IPS DF 6.9 (cell line): ENCODE measurements at places on chromosomes 12 and 14.

DNA sequence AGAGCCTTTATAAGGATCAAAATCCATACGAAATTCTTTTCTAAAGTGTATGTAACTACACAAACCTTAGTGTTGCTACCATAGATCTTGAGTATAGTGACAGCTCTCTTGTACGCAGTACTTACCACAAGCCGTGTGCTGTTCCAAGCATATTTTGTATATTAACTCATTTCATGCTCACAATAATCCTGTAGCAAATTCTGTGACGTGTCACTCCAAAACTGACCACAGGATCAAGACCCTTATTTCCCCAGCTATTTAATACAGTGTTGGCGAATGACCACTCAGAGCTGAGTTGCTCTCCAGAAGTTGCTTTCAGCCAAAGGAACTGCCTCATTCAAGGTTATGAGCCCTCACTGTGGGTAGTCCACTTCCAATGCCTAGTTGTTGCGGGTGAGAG is 169.8 kb downstream of the BTG1 start:
- H3K4me3 ChIP-seq, result no peak overlapping the region
- no peaks in the 10 kb centered on the region for H3K27me3 ChIP-seq
- H3K36me3 ChIP-seq, result no peaks in the 10 kb centered on the region
- no peak overlapping the region for H3K27ac ChIP-seq
- H3K4me1 ChIP-seq, result no peaks in the 10 kb centered on the region

DNA sequence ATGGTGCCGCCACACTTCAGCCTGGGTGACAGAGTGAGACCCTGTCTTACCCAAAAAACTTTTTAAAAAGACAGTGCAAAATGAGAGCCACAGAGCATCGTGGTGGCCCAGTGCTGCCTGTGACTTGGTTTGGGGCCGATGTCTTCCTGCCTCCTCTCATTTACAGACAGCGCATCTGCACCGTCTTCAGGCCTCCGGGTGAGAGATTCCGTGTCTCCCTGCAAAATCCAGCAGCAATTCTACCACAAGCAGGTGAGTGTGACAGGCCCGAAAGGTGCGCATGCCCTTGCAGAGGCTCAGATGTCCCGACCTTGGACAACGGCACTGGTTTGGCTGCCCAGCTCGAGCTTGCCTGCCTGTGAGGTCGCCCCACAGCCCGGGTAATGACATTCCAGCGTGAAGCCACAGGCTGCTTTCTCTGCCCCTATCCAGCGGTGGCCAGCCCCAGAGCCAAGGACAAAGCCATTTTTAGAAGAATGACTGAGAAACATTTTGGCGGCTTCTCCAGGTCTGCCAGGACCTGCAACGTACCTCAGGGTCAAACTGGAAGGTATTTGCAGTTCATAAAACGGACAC is 70.3 kb upstream of the RFLNA start:
- DNase-seq, result no peak
- no peaks in the 10 kb centered on the region for H3K27me3 ChIP-seq
- H3K27ac ChIP-seq, result no peak overlapping the region

- DNase-seq, result no peak
- H3K27ac ChIP-seq, result no peak overlapping the region
- H3K27me3 ChIP-seq, result peaks cover 84% of the 10 kb centered on the region
These were observed 536 bp upstream of the WNT1 start for GRCh38 chr12:48977290-48978281.

DNA sequence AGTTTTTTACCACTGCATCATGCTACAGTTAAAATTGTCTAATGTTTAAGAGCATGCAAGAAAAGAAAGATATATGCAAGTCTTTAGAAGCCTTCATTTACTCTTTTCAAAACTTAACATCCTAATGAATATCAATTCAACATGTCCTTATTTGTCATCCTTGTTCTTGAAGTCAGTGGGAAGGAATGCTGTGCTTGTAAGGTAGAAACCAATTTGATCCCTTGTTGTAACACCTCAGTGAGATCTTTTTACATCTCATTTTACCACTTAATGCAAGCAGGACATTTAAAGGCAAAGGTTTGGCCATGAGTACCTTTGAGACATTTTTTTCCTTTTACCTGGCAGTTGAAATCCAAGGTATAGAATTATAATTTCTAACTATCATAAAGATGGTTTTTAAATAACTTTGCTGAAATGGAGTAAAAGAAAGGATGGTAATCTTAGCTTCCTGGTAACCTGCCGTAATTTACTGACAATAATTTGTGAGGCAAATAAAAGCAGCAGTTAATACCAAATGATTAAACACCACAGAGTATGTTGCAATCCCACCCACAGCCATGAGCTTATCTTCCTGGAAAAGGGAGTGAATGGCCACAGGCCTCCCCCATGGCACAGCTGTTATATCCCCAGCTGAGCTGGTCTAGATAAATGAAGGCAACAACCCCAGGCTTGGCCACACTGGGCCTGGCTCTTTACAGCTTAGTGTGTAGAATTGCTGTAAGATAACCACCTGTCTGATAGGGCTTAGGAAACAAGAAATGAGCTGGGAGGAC is 33.2 kb upstream of the STRN3 start:
- no peaks in the 10 kb centered on the region for H3K36me3 ChIP-seq
- peaks cover 3% of the 10 kb centered on the region; the same call in 1 of the 2 replicates for H3K4me1 ChIP-seq
- no peaks in the 10 kb centered on the region for H3K27me3 ChIP-seq
- H3K27ac ChIP-seq, result no peak overlapping the region
- no peak overlapping the region for H3K4me3 ChIP-seq

- H3K27me3 ChIP-seq, result no peaks in the 10 kb centered on the region
- peaks cover 7% of the 10 kb centered on the region for H3K4me1 ChIP-seq
- H3K4me3 ChIP-seq, result no peak overlapping the region
- H3K27ac ChIP-seq, result no peak overlapping the region
- no peak for DNase-seq
- H3K36me3 ChIP-seq, result no peaks in the 10 kb centered on the region
These were observed 164.9 kb downstream of the ETV6 start for GRCh38 chr12:11814374-11814773.

GRCh38 chr14:90652626-90653025 is 163.6 kb downstream of the TTC7B start:
- no peaks in the 10 kb centered on the region for H3K4me1 ChIP-seq

DNA sequence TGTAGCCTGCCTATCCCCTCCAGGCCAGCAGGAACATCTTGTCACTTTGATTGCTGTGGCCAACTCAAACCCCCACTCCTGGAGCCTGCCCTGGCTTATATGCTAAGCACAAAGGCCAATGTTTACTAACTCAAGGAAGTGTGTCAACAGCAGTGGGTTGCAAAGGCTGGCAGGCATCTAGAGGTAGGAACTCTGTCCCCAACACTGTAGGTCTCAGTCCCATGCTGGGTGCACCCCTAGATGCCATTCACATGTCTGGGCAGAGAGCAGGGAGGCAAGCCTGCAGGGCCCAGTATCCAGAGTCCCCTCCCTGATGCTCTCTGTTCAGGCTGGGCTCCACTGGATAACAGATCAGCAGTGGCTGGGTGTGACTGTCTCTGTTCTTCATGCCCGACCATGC is 1.6 kb upstream of the HPD start:
- H3K4me3 ChIP-seq, result no peak overlapping the region
- no peak for DNase-seq
- no peaks in the 10 kb centered on the region for H3K27me3 ChIP-seq
- no peak overlapping the region for H3K27ac ChIP-seq
- no peaks in the 10 kb centered on the region for H3K4me1 ChIP-seq

DNA sequence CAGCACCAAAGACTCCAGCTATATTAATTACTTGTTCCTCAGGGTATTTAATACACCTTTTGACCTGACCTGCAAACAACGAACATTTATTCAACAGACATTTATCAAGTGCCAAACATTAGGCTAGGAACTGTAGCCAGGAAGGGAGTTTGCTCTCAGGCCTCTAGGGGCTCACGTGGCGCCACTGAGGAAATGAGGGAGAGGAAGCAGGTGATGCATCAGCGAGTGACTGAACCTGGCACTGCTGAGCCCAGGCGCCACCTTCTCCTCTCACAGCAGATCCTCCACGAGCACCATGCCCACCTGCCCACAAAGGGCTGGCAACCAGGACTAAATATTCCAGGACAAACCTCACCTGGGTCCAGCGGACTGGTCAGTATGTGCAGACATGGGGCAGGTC is 50.2 kb downstream of the SETD3 start:
- H3K27ac ChIP-seq, result no peak overlapping the region
- 0 out of 2 replicates have a peak, but pooled peaks cover 1% of the 10 kb centered on the region for H3K27me3 ChIP-seq
- no peak overlapping the region for H3K4me3 ChIP-seq
- H3K36me3 ChIP-seq, result no peaks in the 10 kb centered on the region
- H3K4me1 ChIP-seq, result no peaks in the 10 kb centered on the region
- DNase-seq, result no peak

DNA sequence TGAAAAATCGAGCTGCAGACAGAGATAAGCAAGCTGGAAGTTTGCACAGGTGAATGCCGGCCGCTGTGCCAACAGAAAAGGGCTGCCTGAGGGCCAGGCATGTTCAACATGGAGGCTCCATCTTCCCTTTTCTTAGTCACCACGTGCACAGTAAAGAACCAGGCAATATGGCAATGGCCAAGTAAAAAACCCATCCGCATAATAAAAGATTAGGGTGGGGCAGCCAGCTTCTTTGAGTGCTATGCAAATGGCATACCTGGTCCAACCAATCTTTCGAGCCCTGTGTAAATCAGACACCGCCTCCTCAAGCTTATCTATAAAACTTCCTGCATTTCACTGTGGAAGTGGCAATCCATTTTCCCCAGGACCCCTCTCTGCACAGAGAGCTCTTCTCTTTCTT is 16.7 kb downstream of the PNP start:
- no peak overlapping the region for H3K27ac ChIP-seq
- H3K4me3 ChIP-seq, result no peak overlapping the region
- DNase-seq, result no peak
- H3K4me1 ChIP-seq, result peaks cover 2% of the 10 kb centered on the region; the same call in 1 of the 2 replicates

- H3K36me3 ChIP-seq, result no peaks in the 10 kb centered on the region
- 0 out of 2 replicates have a peak, but pooled peaks cover 6% of the 10 kb centered on the region for H3K4me1 ChIP-seq
- H3K27me3 ChIP-seq, result no peaks in the 10 kb centered on the region
- no peak for DNase-seq
- no peak overlapping the region for H3K27ac ChIP-seq
These were observed 382.8 kb downstream of the BCL11B start for GRCh38 chr14:98888927-98889835.

- no peak for DNase-seq
- no peak overlapping the region for H3K4me3 ChIP-seq
- no peaks in the 10 kb centered on the region for H3K27me3 ChIP-seq
These were observed 128.0 kb downstream of the ATP23 start for GRCh38 chr12:58069268-58069963.
